ENCODE measurements at places on chromosomes 5 and 9.

- no peak for DNase-seq
Measured at GRCh38 chr5:139273322-139273571, 20.3 kb upstream of the MATR3 start.

- DNase-seq: no peak
Measured at GRCh38 chr9:81607593-81608288, 81.6 kb downstream of the TLE1 start.

- no peak for DNase-seq
Measured at GRCh38 chr5:931570-932145, 39.0 kb downstream of the TRIP13 start.

- DNase-seq: peak; percentile 92
Measured at GRCh38 chr9:129023036-129023907, 4.9 kb downstream of the SH3GLB2 start.

DNA sequence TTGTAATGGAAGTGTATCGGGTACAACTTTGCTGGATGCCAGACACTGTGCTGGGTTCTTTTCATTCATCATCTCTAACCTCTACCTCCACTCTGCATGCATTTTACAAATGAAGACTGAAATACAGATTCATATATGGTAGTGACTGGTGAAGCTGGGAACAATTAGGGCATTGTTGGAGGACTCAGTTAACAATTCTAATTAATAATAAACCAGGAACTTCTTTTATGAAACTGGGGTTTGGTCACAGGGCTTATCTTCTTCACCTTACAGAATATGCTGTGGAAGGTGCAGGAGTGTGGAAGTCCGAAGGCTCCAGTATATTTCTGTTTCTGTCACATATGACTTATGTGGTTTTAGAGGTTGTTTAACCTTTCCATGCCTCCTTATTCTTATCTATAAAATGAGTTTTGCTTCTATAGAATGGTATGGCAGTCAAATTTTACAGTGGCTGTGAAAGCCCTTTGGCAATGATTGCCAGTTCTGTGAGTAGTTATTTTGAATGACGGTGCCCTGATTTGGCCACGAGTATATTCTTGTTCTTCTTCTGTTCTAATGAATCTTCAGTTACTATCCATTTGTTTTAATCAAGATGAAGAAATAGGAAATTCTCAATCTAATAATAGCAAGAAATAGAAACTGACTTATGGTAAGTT lies 284.7 kb downstream of the GABRB2 start:
- DNase-seq: no peak

- no peak for DNase-seq
Measured at GRCh38 chr5:9370256-9370655, 175.6 kb downstream of the SEMA5A start.

GRCh38 chr5:28253431-28253830 lies 1215.0 kb upstream of the CDH9 start:
- no peak for DNase-seq
